ENCODE measurements at places on chromosomes 5 and 9.

DNA sequence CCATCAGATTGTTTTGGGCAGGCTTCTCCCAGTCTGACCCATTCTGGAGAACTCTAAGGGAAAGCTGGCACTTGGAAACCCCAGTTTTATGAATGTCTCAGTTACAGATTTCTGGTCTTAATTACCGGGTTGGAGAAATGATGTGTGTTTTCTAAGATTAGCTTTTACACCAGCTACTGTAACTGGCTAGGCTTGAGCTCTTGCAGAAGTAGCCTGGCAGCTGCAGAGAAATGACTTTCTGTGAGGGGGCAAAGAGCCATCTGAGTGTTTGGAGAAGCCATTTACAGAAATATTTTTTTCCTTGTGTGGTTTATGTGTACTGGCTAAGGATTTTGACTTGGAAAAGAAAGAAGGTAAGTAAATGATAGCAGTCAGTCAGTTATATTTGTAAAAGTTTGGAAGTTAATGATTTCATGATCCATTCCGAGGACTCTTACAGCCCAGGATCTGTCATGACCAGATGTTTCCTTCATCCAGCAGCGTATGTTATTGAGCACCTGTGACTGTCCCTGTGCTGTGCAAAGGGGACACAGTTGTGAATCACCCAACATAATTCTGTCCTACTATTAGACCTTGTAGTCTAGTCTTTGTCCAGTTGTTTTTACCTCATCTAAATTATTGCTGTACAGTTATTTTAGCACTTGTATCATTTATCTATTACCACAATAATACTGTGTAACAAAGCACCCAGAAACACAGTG is 53.7 kb upstream of the GDNF start:
- ATAC-seq: no peak

DNA sequence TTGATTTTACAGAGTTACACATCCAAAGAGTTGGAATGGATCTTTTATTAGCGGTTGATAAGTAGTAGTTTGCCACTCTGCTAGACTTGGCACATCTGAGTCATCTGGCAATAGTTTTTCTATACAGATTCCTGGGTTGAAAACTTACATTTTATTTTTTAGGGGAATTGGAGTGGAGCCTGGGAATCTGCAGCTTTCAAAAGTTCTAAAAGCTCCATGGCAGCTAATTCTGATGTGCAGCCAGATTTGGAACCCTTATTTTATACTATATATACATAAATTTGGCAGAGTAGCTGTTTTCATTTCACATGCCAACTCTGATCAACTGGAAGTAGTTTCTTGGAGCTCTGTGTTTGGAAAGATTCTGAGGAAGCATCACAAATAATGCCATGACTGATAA is 715.5 kb downstream of the TLR4 start:
- no peak for ATAC-seq

DNA sequence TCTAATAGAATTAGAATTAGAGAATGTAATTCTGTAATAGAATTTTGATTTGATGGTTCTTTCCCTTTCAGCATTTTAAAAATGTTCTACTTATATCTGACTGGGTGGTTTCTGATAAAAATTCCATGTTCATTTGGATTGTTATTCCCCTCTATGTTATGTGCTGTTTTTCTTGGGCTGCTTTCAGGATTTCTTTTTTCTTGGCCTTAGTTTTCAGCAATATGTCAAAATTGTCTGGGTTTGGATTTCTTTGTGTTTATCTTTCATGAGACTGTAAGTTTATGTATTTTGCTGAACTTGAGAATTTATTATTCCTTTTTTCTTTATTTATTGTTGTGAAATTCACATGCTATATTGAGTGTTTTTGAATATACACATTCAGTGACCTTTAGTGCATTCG is 189.1 kb downstream of the RANBP17 start:
- no peak for ATAC-seq

- no peak for ATAC-seq
Measured at GRCh38 chr5:104965006-104965405, 1402.4 kb upstream of the NUDT12 start.

- ATAC-seq: no peak
Measured at GRCh38 chr9:134585746-134586706, 55.6 kb upstream of the COL5A1 start.

GRCh38 chr5:142520885-142521284 is 165.0 kb downstream of the FGF1 start:
- no peak for ATAC-seq

DNA sequence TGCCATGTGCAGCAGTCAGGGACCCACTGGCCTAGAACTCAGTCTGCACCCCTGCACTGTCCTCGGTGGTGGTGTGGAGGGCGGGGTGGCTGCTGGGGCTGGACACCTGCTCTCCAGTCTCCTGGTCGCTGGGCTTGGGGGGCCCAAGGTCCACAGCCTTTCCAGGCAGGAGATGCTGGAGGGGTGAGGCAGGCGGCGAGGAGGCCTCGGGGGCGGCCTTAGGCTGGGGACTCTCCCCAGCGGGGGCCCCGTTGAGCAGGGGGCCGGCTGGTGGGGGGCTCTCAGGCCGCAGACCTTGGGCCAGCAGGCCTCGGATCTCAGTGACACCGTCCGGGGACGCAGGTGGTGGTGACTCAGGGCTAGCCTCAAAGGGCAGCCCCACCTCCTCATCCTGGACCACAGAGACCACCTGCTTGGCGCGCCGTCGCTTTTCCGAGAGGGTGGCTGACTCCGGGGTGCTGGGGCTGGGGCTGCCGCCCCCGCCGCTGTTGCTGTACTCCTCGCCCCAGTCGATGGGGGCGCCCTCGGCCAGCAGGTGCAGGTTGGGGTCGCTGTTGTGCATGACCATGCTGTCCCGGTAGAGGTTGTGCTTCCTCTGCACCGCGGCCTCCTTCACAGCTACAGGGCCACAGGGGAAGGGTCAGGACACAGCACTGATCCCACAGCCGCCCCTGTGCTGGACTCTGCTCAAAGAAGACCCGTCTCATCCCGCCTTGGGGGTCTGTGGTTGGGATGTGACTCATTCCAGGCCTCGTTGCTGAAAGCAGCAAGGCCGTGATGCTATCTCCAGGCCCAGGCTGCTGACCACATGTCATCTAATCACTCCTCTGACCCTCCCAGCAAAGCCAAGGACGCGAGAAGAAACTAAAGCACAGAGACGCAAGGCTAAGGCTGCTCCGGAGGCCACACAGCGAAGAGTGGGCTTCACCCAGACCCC is 55.8 kb downstream of the LRSAM1 start:
- peak; percentile 3 for ATAC-seq

DNA sequence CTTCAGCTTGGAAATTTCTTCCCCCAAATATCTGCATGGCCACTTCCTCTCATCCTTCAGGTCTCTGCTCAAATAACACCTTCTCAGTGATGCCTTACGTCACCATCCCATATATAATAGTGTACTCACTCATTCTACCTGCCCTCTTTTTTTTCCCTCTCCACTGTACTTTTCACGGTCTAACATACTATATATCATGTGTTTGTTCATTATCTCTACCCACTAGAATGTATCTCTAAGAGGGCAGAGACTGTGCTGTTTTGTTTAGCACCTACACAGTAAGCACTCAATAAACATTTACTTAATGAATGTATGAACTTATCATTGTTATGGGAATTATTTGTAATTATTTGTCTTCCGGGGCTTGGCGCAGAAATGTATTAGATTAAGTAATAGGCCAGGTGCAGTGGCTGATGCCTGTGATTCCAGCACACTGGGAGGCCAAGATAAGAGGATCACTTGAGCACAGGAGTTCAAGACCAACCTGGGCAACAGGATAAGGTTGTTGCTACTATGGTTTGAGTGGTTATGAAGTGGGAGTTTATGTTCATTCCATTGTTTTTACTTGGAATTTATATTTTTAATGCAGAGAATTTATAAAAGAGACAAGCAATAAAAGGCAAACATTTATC is 6.0 kb upstream of the IL13 start:
- no peak for ATAC-seq

DNA sequence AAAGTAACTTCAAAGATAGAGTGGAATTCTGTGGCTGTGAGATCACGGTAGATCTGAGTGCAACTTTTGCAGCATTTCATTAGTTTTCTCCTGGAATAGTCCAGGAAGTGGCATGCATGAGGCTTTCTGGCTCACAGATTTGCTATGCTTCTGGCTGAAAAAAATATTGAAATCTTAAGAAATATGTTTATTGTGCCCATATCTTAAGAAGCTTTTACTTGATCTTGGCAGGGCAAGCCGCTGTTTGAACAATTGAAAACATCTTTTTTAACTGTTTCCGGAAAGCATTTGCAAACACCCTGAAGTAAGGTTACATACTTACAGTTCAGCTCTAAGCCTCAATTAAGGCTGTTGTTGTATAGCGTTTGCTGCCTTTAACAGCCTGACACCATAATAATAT is 135.7 kb upstream of the GDNF start:
- ATAC-seq: no peak

DNA sequence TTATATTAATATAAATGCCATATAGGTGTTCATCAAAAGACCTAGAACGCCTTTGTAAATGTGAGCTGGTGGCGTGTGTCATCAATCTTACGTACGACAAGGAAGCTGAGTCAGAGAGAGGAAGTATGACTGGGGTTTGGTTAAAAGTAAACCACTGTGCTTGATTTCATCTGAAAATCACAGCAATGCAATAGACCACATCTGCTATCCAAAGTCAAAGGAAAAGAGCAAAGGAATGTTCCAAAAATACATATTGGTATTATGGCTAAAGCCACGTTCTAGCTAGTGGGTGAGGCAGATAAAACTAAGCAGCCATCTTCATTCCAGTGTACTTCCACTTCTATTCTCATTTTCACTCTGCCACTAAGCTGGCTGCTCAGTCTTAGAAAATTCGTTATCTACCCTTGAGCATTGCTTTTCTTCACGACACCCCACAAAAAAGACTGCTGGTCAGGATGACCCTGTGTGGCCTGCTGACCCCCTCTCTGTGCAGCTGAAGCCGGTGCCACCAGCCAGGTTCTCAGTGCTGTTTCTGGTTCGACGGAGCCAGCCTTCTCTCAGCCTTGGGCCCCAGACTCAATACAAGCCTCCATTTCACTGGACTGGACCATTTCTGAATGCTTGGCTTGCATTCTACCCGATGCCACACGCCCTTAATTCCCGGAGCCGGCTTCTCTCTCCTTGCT is 23.8 kb downstream of the SHC3 start:
- peak; percentile 62 for ATAC-seq

DNA sequence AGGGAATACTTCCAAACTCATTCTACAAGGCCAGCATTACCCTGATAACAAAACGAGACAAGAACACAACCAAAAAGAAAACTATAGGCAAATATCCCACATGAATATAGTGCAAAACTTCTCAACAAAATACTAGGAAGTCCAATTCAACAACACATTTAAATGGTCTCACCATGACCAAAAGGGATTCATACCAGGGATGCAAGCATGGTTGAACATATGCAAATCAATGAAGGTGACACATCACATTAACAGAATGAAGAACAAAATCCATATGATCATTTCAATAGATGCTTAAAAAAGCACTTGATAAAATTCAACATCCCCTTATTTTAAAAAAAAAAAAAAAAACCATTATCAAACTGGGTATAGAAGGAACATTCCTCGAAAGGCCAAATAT is 186.0 kb downstream of the DTWD2 start:
- no peak for ATAC-seq

DNA sequence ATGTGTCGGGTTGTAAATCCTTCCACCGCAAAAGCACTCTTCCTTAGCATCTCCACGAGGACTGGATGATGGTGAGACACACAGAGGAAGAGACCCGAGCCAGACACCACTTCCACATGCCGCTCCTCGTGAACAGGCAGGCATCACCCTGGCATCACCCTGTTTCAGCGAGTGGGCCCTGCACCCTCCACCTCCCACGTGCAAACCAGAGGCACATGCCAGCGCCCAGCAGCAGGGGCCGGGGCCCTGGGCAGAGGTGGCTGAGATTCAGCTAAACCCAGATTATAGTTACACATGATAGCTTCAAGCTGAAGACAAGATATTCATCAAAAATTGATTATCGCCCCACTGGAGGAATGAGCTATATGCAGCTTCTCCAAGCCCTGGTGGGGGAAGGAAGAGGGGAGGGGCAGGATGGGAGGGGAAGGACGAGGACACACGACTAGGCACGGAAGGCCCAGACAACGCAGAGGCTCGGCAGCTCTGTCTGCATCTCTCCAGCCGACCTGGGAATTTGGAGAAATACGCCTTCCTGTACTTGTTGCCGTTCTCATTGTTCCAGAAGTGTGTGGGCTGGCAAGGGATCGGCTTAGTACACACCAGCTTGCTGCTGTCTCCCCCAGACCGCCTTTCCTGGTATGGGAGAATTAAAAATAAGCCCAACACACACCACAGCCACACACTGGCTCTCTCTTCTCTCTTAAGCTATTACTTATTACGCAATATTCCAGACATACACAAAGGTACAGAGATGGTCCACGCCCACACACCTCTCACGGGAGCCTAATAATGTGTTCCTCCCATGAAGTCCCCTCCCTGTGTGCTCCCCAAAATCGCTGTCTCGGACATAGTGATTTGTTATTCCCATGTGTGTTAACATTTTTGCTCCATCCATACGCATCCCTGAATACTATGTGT is 50.4 kb upstream of the ZNF354A start:
- ATAC-seq: no peak

DNA sequence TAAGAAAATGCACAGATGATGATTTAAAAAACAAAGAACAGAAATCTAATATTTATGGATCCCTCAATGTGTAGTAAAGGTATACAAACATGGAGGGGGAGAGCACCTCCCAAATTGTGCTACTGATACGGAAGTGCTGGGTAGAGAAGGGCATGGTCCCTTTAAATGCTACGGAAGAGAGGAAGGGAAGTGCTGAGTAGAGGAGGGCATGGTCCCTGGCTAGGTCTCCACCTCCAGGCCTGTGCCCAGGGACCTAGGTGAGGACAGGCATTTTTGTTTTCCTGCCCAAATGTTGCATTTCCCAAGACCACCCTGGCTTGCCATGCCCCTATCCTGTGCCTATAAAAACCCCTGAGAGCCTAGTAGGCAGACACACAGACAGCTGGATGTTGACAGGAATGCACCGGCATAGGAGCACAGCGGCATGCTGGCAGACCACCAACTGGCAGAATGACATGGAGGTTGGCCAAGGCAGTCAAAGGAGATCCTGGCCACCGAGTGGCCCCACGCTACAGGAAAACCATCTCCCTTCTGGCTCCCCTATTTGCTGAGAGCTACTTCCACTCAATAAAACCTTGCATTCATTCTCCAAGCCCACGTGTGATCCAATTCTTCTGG is 62.1 kb upstream of the SPDL1 start:
- ATAC-seq: no peak
